ENCODE measurements at places on chromosomes 13 and 19. TPM values are rescaled to one million over a fixed set of nuclear protein-coding genes. Genes with fewer than 3 reads are reported as not detected.

Gene CCL25
- not detected for total RNA-seq

Gene ZNF57
- 3.4 TPM for total RNA-seq

Gene ZNF793
- 0.27 TPM for total RNA-seq

Gene HCN2
- 0.08 TPM for total RNA-seq

Gene JAK3
- total RNA-seq = 2.7 TPM

Gene IGSF23
- total RNA-seq = not detected

Gene CASP14
- not detected for total RNA-seq

Gene GSX1
- total RNA-seq = not detected
